Heart left ventricle (tissue), 16 donors: ENCODE measurements at places on chromosomes 4 and X.
A peak's percentile ranks its signal among the peaks of the same experiment; 100 is the strongest.

GRCh38 chr4:3177905-3178304, 71.1 kb upstream of the MSANTD1 start:
- DNase-seq, result no peak

- no peak for DNase-seq
Measured at GRCh38 chrX:41718481-41719235, 5.3 kb upstream of the GPR82 start.

DNA sequence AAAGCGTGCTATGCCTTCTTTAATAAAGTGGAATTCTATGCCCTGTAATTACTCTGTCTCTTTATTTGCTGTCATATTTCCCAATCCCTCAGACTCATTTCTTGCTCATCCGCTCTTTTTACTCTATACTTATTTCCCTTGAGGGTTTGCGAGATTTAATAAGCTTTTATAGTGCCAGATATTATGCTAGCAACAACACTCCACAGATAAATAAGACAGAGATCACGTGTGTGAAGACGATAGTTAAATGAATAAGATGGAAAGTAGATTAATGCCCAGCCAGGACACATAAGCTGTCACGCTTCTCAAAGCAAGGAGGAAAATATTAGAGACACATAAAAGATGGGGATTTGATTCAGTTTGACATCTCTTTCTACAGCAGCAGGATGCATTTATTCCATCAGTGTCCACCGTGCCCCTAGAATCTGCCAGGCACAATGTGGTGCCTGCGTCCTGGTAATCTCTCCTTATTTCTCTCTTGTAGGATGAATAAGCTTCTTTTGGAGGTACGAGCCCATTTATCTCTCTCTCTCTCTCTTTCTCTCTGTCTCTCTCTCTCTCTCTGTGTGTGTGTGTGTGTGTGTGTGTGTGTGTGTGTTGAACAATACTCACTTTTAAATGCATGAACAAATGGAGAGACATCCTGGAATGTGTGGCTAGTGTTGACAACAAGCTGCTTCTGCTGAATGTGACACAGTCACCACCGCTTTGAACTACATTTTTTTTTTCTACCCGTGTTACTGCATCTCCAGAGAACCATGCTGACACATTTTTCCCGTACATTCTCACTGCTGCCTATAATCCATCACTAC, 48.2 kb downstream of the TMEM156 start:
- no peak for DNase-seq

GRCh38 chr4:144463896-144464295, 182.1 kb upstream of the HHIP start:
- DNase-seq, result no peak

- DNase-seq, result no peak
Measured at GRCh38 chr4:144578681-144579080, 67.3 kb upstream of the HHIP start.

- DNase-seq, result no peak
Measured at GRCh38 chrX:13239272-13239671, 80.6 kb downstream of the ATXN3L start.

DNA sequence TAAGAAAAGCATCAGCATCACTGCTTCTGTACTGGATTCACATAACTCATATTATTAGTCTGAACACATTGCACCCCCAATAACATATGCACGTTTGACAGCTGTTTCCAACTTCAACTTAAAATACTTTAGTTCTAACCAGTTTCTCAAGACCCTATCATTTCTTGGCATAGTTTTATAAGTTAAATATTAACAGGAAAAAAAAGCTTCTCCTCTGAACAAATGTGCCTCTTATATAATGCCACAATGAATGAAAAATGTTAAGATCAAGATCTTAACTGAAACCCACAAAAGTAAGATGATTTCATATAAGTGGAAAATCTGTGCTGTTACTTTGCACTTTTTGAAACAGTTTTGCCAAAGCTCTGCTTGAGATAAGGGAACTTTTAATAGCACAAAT, 652.8 kb upstream of the FAM241A start:
- DNase-seq, result no peak

DNA sequence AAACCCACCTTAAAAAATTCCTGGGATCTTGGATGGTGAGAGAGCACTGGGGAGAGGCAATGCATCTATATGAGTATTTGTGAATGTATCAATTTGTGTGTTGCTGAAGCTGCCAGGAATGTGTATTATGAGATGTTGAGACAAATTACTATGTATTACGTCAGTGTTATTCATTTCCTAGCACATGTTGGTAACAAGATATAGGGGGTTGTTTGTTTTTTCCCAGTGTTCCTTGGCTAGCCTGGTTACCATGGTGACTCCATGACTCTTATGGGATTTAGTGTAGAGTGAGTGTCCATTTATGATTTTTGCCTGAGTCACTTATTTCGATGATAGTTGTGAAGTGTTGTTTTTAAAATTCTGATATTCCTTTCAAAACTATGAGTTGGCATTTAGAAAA, 65.6 kb downstream of the RAB40A start:
- no peak for DNase-seq

- no peak for DNase-seq
Measured at GRCh38 chr4:16969696-16970135, 71.3 kb upstream of the LDB2 start.

GRCh38 chr4:17103231-17103630, 204.8 kb upstream of the LDB2 start:
- DNase-seq, result no peak

- peak; percentile 56 for DNase-seq
Measured at GRCh38 chr4:184347251-184348239, 126.8 kb downstream of the IRF2 start.

- DNase-seq, result peak; percentile 29
Measured at GRCh38 chr4:95979961-95980876, 140.3 kb downstream of the PDHA2 start.

- no peak for DNase-seq
Measured at GRCh38 chr4:73653695-73654106, 33.5 kb upstream of the RASSF6 start.

DNA sequence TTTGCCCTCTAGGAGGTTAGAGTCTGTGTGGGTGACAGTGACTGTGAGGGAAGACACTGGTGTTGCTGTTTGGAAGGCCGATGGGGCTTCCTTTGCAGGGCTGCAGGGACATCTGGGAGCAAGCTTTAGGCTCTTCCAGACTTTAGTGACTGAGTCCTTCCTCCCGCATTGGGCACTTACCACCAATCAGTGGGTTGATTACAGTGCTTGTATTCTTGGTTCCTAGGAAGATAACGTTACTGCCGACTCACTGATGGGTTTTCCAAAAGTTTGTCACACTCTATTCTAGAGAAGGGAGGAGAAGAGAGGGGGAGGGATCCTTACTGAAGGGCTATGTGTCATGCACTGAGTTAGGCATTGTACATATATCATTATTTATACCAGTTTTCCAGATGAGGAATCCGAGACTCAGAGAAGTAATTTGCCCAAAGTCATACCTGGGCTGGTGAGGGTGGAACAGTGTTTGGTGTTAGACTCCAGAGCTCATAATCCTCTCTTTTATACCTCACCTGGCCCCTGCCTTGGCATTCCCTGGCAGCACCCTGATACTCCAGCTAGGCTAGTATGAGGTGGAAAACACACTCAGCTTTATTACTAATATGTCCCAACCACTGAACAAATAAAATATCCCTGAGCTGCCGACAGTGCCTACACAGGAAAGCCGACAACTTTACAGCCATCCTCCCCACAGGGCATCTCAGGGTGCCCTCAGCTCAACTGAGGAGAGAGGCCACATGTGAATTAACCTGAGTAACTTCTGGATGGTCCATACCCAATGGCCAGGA, 3.8 kb downstream of the CHST7 start:
- DNase-seq, result no peak

DNA sequence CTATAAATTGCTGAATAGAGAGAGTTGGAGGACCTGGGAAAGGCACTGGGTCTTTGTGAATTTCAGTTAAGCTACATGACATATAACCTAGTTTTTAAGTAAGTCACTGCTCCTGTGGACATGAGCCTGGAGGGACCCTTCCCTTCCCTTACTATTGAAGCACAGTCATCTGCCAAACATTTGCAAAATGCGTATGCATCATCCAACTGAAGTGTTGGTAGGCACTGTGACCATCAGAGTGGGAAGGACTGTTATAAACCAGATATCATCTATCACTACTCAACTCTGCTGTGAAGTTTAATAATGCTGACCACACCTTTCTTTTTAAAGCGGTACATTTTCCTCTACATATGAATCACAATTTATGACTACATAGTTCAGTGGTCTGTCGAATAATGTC, 5.2 kb downstream of the GABRA3 start:
- DNase-seq, result no peak

- DNase-seq, result no peak
Measured at GRCh38 chrX:13742397-13743176, 8.0 kb downstream of the OFD1 start.

- DNase-seq, result no peak
Measured at GRCh38 chrX:70331161-70331560, 41.3 kb downstream of the KIF4A start.

- no peak for DNase-seq
Measured at GRCh38 chr4:83581411-83582288, 45.7 kb downstream of the GPAT3 start.

DNA sequence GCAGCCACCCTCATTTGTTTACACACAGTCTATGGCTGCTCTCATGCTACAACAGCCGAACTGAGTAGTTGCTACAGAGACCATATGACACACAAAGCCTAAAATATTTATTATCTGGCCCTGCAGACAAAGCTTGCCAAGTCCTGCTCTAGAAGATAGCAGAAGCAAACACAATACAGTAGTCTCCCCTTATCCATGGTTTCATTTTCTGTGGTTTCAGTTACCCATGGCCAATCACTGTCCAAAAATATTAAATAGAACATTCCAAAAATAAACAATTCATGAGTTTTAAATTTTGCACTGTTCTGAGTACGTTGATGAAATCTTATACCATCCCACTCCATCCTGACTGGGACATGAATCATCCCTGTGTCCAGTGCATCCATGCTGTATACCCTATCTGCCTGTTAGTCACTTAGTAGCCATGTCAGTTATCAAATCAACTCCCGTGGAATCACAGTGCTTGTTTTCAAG, 40.2 kb upstream of the ZNF81 start:
- DNase-seq, result no peak

DNA sequence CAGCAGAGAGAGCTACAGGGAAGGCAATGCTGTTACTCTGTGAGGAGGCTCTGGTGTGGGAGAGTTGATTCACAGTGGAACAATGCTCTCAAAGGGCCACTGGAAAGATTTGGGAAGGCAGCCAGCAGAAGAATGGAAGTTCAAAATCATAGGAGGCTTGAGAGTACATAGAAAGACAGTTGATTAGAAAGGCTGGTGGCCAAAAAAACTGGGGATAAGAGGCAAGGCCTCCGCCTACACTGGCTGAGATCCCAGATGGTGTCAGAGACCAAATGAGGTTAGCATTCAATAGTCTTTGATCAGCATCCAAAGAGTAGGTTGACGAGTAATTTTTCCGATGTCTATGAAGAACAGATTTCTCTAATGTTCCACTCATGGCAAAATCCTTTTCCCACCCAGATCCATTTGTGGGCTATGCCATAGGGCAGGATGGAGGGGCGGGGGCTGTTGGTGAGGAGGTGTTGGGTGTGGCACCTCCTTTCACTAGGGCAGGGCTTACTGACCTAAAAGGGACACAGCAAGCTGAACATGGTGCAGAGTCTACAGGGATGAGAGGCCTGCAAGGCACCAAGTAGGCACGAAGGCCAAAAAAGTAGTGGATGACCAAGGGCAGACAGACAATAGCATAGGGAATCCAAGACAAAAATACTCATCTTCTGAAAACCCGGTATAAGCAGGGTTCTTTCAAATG, 15.1 kb downstream of the TEC start:
- peak; percentile 70 for DNase-seq

DNA sequence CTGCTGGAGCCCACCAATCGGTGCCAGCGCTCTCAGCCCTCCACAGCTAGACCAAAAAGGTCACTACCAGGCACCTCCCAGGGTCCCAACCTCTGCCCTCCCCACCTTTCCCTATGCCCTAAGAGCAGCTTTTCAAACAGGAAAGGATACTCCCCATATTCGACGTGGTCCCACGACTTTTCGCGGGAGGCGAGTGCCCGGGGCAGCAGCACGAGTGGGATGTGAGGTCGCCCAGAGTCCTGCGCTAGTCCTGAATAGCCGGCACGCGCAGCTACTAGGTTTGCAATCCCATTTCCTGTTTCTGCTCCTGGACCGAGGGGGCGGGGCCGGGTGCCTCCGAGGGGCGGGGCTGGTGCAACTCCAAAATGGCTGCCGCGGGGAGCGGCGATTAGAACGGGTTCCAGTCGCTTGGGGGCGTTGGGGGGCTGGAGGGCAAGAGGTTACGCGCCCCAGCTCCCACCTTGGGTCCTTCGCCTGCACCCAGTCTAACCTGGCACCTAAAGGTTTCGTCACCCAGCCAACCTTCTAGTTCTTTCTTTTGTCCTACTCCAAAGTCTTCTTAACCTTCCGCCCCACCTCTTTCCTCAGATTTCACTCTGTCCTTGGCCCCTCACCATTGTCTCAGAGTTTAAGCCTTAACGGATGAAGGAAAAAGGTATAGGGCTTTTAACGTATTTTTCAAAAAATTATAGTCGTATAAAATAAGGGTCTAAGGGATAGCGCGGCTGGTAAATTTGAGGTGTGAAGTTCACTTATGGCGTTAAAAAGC, 85.0 kb upstream of the TENT5D start:
- DNase-seq, result no peak

DNA sequence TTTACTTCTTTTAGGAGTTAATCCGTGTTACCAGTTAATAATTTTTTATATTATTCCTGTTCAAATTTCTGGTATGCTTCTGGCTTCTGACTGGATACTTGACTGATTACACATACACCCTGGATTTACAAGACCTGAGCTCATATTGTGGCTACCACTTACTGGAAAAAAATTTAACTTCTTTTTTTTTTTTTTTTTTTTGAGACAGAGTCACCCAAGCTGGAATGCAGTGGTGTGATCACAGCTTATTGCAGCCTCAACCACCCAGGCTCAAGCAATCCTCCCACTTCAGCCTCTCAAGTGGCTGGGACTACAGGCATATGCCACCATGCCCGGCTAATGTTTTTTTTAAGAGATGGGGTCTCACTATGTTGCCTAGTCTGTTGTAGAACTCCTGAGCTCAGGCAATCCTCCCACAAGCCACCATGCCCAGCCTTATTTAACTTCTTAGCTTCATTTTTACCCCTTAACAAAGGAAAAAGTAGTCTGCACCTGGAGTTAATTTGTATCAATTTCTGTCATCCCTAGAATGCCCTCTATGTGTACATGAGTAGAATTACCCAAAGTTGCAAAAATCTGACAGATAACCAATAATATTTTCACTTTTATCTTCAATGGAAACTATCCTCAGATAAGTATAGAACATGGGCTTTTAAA, 50.3 kb downstream of the TMEM165 start:
- no peak for DNase-seq

DNA sequence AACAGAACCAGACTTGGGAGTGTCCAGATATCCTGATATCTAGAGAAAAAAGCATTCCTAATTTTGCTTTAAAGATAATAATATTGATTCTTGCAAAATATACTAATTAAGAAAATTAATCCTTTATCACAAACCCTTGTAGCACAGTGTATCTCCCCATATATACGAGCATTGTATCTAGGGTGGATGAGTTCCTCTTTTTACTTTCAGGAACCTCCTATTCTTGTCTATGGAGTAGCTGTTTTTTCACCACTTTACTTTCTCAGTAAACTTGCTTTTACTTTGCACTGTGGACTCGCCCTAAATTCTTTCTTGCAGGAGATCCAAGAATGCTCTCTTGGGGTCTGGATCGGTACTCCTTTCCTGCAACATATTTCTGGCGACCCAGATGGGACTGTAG, 103.9 kb downstream of the GLUD2 start:
- DNase-seq, result no peak

GRCh38 chrX:42759881-42760280, 18.1 kb downstream of the PPP1R2C start:
- no peak for DNase-seq

GRCh38 chr4:26362745-26363439, 42.1 kb downstream of the RBPJ start:
- DNase-seq, result no peak
